ENCODE measurements at places on chromosomes 5 and 9.

DNA sequence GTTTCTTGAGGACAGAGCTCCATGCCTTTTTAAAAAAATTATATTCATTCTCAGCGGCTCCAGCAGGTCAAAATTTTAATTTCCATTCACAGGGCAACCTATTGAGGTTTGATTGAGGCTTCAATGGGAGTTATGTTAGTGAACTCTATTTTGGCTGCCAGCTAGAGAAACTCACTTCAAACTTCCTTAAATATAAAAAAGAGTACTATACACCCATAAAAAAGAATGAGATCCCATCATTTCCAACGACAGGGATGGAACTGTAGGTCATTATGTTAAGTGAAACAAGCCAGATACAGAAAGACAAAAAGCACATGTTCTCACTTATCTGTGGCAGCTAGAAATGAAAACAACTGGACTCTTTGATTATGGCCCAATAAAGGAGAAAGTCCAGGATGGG is 176.8 kb upstream of the IL12B start:
- DNase-seq = no peak

DNA sequence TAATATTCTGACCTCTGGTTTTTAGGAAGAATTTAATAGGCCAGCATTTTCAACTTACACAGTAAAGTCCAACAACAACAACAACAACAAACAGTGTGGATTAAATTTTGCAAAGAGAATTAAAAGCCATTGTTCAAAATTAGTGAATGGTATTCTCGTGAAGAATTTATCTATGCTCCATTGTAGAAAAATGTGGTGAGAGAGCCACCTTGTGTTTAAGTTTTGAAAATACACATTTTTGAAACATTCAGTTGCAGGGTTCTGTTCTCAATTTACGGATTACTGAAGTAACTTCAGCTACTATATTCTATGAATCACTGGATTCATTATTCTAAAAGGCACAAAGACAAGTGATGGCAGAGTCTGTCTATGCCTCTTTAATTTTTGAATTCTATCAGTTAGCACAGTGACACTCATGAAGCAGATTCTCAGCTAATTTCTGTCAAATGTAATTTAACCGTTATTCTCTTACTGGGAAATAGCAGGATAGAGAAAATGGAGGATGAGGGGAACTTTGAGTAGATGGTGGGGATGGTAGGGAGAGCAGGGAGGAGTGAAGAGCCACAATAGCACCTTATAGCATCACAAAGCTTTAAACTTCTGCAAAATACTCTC is 11.0 kb downstream of the CCDC152 start:
- no peak for DNase-seq

GRCh38 chr9:22079873-22080341 is 70.8 kb upstream of the CDKN2B start:
- DNase-seq = no peak

GRCh38 chr5:122413722-122414121 is 101.7 kb downstream of the SNCAIP start:
- no peak for DNase-seq

DNA sequence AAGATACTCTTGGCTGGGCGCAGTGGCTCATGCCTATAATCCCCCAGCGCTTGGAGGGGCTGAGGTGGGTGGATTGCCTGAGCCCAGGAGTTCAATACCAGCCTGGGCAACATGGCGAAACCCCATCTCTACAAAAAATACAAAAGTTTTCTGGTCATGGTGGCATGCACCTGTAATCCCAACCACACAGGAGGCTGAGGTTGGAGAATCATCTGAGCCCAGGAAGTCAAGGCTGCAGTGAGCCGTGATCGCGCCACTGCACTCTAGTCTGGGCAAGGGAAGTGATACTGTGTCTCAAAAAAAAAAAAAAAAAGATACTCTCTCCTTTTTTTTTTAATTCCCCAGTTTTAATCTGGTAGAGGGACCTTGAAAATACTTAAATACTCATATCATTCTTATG is 15.0 kb downstream of the ANKRD33B start:
- DNase-seq = no peak

All from stimulated activated CD8-positive, alpha-beta memory T cell treated with anti-CD3 and anti-CD28 coated beads, Interleukin-15, amount 100 ng/mL, for 1 hour (primary cell).